Hepatocyte (in vitro differentiated cells): ENCODE measurements at places on chromosomes 6 and 20. TPM values are rescaled to one million over a fixed set of nuclear protein-coding genes. Genes with fewer than 3 reads are reported as not detected.

- no peaks in the 10 kb centered on the region for H3K4me1 ChIP-seq
- no peaks in the 10 kb centered on the region for H3K36me3 ChIP-seq
- no peak for DNase-seq
- H3K27ac ChIP-seq, result no peak overlapping the region
Observed at GRCh38 chr6:108362455-108362854, 67.6 kb downstream of the AFG1L start.

Gene PDRG1
- total RNA-seq, result 8.9 and 9.1 TPM in 2 replicates

Gene MAS1
- not detected in 2 replicates for total RNA-seq

DNA sequence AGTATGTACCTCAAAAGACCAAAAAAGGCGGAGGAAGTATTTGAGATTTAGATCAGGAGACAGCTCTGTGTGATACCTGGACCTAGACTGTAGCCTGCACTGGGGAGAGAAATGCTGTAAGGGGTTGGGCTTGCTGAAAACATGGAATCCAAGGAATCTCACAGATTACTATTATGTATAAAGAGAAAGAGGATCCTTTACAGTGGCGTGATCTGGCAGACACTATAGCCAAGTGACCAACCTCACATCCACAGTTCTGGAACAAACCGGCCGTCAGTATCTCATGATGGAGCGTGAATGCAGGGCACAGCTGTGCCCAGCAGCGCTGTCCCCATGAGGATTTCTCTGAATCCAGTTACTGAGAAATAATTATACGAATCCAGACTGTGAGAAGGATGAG is 12.3 kb downstream of the DDX27 start:
- DNase-seq, result no peak
- H3K27me3 ChIP-seq, result no peaks in the 10 kb centered on the region
- H3K36me3 ChIP-seq, result no peaks in the 10 kb centered on the region
- no peak overlapping the region for H3K27ac ChIP-seq

- H3K36me3 ChIP-seq, result no peaks in the 10 kb centered on the region
- DNase-seq, result no peak
- no peaks in the 10 kb centered on the region for H3K4me1 ChIP-seq
- H3K27ac ChIP-seq, result no peak overlapping the region
- H3K4me3 ChIP-seq, result no peak overlapping the region
Observed at GRCh38 chr6:100851819-100852218, 29.3 kb downstream of the ASCC3 start.

GRCh38 chr6:88107241-88107640 is 58.9 kb downstream of the CNR1 start:
- no peak overlapping the region for H3K27ac ChIP-seq
- H3K36me3 ChIP-seq, result no peaks in the 10 kb centered on the region
- H3K27me3 ChIP-seq, result peaks cover 4% of the 10 kb centered on the region
- DNase-seq, result no peak
- H3K4me1 ChIP-seq, result no peaks in the 10 kb centered on the region
- H3K4me3 ChIP-seq, result no peak overlapping the region
